ENCODE measurements at places on chromosomes 16 and 17. TPM values are rescaled to one million over a fixed set of nuclear protein-coding genes. Genes with fewer than 3 reads are reported as not detected.

Gene KRT40
- not detected for total RNA-seq

Gene SDK2
- total RNA-seq = not detected

Gene MIEF2
- total RNA-seq = 7.8 TPM

Gene TP53TG3B
- not detected for total RNA-seq

Gene CLDN9
- total RNA-seq = not detected

Gene KCNH4
- under 0.01 TPM for total RNA-seq

Gene CRHR1
- total RNA-seq = not detected

Gene PIRT
- total RNA-seq = not detected

Gene ADGRG3
- not detected for total RNA-seq

Gene SLFN12L
- total RNA-seq = not detected

Gene GLP2R
- total RNA-seq = not detected

Gene IRX6
- total RNA-seq = not detected

Gene IGFBP4
- 151 TPM for total RNA-seq

Gene NPIPA7
- total RNA-seq = 1.7 TPM

Gene HSPB9
- not detected for total RNA-seq

Gene BRIP1
- total RNA-seq = 20.7 TPM

Gene SPDYE4
- total RNA-seq = not detected

Gene FAM20A
- under 0.01 TPM for total RNA-seq

Gene DPEP3
- total RNA-seq = not detected

Gene NPIPA8
- total RNA-seq = 0.22 TPM

Gene BAHCC1
- 10.3 TPM for total RNA-seq

Data from thoracic aorta endothelial cell (primary cell).